ENCODE measurements at places on chromosomes 12 and 14.

DNA sequence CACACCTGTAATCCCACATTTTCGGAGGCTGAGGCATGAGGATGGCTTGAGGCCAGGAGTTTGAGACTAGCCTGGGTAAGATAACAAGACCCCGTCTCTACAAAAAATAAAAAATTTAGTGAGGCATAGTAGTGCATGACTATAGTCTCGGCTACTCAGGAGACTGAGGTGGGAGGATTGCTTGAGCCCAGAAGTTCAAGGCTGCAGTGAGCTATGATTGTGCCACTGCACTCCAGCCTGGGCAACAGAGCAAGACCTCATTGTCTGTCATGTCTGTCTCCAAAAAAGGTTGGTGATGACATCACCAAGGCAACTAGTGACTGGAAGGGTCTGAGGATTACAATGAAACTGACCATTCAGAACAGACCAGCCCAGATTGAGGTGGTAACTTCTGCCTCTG lies 83.5 kb upstream of the COCH start:
- DNase-seq, result no peak

DNA sequence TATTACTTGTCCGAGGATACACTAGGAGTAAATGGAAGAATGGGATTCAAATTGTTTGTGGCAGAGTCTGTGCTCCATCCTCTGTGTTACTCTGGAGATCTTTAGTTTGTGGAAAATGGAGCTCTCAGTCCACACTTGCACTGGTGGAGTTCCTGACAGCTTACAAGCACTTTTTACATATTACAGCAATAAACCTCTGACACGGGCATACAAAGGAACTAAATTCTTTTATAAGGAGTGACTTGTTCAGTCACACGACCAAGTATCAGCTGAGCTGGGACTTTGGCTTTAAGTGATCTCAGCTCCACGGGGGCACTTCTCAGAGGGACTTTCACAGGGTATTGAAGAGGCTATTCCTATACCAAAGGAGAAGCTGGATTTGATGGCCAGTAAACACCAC lies 417.5 kb downstream of the LRIG3 start:
- DNase-seq, result no peak

GRCh38 chr12:120529641-120530417 lies 871 bp upstream of the COQ5 start:
- DNase-seq, result no peak

GRCh38 chr12:124556896-124557501 lies 10.4 kb downstream of the NCOR2 start:
- no peak for DNase-seq

DNA sequence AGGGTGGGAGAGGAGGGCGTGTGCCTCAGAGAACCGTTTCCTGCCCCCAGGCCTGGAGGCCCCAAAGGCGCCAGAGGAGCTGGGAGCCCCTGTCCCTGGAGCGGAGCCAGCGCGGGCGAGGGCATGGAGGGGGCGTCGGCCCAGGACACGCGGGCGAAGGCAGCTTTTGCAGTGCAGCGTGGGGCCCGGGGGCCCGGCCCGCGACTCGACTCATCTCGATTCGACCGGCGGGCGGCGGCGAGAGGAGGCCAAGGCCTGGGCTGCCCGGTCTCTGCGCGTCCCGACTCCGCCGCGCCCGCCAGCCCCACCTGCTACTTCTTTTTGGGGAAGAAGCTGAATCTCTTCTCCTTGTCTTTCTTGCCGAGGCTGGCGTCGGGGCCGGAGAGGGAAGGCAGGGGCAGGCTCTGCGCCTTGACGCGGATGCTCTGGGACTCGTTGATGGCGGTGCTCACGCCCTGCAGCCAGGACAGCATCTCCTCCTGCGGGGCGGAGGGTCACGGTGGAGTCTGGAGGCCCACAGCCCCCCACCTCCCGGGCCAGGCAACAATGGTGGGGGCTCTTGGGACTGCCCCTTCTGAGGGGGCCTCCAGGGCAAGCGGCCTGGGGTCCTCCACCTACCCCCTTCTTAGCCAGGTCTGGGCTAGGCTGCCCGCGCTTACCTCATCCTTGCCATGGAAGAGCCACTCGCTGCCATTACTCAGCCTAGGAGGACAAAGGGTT lies 44.9 kb downstream of the PLEKHG3 start:
- DNase-seq, result no peak

DNA sequence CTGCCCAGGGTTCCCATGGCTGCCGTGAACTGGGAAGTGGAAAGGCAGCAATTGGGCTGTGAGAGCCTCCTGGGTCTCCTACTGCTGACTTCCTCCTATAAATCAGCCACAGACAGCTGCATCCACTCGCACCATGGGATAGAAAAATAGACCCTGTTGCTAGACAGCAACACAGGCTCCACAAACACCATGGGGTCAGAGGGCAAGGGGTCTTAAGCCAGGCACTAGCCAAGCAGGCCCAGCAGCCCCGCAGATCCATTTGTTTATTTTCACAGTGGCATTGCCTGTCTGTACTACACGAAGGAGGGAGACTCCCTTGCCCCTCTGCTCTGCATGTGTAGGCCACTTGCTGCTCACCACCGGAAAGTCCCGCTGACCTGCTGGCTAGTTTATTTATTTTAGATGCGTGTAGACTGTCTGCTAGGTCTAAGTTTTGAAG lies 139.8 kb downstream of the DACT1 start:
- DNase-seq, result no peak

DNA sequence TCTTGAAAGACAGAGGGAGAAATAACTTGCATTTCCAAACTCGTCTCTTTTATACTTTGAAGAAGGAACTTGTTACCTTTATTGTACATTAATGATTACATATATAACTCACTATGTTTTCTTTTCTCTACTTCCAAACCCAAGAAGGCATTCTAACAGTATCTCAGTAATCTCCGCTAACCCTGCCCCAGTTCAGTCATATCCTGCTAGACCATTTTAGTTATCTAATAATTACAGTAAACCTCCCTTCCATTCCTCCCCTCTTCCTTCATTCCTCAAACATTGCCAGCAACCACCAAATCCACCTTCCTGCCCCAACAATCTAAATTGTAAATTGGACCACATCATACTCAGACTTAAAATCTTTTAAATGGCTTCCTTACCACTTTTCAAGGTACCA lies 30.6 kb downstream of the STK38L start:
- DNase-seq, result no peak

GRCh38 chr14:90757452-90757851 lies 58.8 kb downstream of the TTC7B start:
- DNase-seq, result no peak

- no peak for DNase-seq
Observed at GRCh38 chr12:7264538-7264937, 39.3 kb upstream of the ACSM4 start.

DNA sequence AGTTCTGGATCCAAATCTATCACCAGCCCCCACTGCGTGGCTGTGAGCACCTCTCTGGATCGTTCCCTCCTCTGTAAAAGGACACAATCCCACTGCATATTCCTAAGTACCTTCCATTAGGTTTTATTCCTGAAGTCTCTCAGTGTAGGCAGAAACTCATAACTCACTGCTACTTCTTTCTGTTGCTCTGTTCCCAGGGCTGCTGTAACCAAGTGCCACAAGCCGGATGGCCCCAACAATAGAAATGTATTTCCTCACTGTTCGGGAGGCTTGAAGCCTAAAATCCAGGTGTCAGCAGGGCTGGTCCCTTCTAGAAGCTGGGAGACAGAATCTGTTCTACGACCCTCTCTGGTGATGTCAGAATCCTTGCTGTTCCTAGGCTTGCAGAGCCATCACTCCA lies 24.9 kb downstream of the FOXN3 start:
- no peak for DNase-seq

- DNase-seq, result no peak
Observed at GRCh38 chr12:44574586-44574985, 301.5 kb downstream of the NELL2 start.

GRCh38 chr12:41074473-41074769 lies 113.7 kb upstream of the PDZRN4 start:
- no peak for DNase-seq

GRCh38 chr12:88723219-88723618 lies 142.9 kb upstream of the KITLG start:
- no peak for DNase-seq

- no peak for DNase-seq
Observed at GRCh38 chr12:116712458-116713303, 25.2 kb downstream of the SPRING1 start.

GRCh38 chr12:5429741-5430557 lies 2.0 kb upstream of the NTF3 start:
- no peak for DNase-seq

DNA sequence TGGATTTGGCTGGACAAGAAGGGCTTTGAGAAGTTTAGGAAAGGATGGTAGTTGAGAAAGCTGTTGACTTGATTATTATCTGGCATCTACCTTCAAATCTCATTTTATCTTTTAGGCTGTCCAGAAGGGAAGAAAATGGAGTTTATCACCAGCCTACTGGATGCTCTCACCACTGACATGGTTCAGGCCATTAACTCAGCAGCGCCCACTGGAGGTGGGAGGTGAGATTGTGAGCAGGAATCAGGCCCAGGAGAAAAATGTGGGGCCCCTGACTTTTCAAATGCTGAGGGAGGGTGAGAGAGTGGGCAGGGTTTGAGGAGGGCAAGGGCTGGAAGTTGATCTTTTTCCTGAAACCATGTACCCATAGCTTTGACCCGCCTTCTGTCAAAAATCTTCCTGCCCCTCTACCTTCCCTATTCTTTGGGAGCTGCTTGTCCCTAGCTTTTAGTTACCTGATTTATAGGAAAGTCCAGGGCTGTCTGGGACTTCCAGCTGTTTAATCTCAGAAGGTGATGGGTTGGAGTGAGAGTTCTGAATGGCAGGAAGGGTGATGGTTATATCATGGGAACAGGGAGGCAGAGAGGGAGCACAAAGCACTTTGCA lies 134.2 kb downstream of the SMOC1 start:
- DNase-seq, result no peak

All from coronary artery (tissue), 2 donors.